ENCODE measurements at places on chromosomes 5 and 9. TPM values are rescaled to one million over a fixed set of nuclear protein-coding genes. Genes with fewer than 3 reads are reported as not detected.

DNA sequence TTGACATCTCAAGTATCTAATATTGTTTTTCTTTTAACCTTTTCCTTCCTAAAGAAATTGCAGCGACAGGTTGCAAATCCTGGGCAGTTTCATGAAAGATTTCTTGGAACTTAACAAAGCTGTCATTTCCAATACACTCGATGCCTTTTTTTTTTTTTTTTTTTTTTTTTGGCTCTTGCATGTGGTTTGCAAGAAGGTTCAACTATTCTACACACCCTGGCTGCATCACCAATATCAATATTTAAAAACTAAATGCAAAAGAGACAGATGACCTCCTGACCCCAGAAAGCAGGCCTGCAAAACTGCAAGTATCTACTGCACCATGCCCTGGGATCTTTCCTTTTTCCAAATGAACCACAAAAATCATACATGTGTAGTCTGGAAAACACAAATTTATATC is 4.4 kb upstream of the NFIB start:
- no peak for DNase-seq

The CER1 gene
- not detected for total RNA-seq

GRCh38 chr9:99712214-99712613 is 109.5 kb upstream of the NR4A3 start:
- DNase-seq = no peak

DNA sequence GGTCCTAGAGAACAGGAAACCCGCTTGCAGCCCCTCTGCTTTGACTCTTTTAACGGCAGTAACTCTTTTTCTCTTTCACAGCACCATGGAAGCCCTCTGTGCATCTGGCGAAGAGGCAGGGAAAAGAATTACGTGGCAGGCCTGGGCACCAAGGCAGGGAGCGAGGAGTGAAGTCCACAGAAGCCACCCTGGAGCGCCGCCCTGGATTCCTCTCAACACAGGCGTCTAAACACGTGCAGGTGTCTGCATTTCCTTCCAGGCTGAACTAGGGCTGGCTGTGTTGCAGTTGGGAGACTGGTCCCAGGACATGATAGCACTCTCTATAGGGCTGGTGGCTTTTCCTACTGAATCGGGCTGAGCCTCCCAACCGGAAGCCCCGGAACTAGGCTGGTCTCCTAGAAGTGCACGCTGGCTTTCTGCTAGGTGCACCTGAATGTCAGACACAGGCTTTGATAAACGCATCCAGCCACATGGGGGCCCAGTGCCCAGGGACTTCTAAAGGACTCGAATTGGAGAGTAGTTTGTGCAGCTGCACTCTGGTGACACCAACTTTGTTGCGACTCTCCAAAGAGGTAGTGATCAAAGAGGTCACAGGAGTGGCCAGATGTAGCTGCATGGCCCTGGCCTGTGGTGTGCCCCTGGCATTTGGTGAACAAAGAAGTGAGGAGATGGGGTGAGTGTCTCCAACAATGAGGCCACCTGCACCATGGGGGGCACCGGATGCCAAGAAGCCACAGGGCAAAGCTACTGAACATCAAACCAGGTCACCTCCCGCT is 54.5 kb downstream of the AK8 start:
- DNase-seq = no peak

- DNase-seq = no peak
Measured at GRCh38 chr5:81207009-81207408, 26.1 kb upstream of the CKMT2 start.

GRCh38 chr5:171122372-171122771 is 186.7 kb upstream of the TLX3 start:
- no peak for DNase-seq

DNA sequence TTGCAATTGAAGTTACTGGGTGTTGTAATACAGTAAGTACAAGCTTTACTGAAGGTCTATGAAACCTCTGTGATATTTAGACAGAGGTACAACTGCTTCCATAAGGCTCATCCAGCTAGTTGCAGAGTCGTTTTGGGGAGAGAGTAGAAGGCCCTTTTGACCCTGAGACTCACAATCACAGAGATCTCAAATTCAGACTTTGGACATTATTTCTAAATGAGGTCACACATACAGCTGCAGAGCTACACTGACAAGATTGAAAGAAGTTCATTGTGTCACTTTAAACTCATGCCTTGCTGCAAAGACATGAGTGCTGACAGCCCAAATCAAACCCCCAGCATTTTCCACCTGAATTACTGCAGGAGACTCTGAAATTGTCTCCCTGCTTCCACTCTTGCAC is 205.9 kb upstream of the TMEM161B start:
- no peak for DNase-seq

The RFESD gene
- 5.0 TPM for total RNA-seq

DNA sequence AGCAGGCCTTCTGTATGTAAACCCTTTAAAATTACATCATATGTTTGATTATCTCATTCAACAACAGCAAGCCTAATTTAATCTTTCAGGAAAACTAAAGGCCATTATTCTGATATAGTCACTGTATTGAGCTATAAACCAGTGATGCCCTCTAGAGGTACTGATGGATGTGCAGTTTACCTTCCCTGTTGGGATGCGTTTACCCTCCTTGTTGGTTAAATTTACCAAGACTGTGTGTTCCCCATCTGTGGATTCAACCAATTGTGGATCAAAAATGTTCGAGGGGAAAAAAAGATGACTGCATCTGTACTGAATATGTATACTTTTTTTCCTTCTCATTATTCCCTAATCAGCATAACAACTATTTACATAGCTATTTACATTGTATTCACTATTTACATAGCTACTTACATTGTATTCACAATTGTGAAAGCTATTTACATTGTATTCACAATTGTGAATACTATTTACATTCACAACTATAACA is 3.7 kb upstream of the BAAT start:
- no peak for DNase-seq

DNA sequence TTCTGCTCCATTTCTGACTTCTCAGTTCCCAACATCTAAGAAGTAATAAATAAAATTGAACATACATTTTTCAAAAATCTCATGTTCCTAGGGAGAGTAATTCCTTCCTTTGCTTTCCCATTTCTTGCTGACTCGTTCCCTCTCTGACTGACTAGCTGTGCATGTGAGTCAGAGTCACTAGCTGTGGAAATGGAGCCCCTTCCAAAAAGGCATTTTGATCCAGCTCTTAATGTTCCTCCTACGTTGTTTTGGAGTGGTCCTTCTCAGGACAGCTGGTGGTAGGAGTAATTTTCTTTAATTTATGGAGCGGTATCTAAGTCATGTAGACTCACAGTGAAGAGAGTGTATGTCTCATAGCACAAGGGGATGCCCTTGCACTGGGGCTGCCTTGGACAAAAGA is 460.2 kb downstream of the GADD45G start:
- no peak for DNase-seq

The FBXL7 gene
- not detected for total RNA-seq

DNA sequence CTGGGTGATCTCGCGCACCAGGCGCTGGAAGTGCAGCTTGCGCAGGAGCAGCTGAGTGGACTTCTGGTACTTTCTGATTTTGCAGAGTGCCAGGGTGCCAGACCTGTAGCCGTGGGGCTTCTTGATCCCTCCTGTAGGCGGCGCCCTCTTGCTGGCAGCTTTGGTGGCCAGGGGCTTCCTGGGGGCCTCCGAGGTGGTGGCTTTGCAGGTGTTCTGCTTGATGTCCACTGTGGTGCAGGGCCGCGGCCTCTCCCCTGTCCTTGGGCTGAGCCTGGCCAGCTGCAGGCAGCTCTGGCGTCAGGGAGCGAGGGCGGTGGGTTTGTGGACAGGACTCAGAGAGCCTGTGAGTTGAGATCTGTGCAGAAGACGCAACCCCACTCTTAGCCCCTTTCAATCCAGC is 36.1 kb downstream of the TAF11L14 start:
- no peak for DNase-seq

The FOXD4L5 gene
- total RNA-seq = 0.43 TPM

The ADCY2 gene
- total RNA-seq = not detected

GRCh38 chr9:5479994-5480694 is 29.8 kb downstream of the CD274 start:
- no peak for DNase-seq
